T-cell (primary cell): ENCODE measurements at places on chromosomes 2 and 18.

DNA sequence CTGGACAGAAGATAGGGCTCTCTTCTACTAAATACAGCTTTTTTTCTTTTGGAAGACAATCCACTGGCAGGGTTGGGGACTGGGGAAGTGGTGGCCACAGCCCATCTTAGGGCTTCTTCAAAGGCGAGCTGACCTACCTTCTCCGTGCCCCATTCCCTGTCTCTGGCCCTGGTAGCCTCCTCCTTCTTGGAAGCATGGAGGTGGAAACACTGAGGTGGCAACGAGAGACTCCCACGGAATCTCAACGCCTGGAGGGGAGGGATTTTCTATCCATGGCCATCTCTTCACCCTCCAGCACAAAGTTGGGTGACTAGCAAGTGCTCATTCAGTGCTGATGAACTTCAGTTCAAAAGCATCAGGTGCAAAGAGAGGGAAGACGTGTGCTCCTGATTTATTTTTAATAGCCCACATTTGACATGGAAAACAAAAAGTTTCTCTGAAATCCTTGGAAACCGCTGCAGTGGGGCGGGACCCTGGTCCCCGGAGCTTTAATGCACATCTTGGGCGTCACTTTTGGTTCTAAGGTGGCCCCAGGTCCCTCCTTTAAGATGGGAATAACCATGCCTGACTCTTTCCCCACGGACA, 633 bp upstream of the ARMC9 start:
- DNase-seq = no peak

DNA sequence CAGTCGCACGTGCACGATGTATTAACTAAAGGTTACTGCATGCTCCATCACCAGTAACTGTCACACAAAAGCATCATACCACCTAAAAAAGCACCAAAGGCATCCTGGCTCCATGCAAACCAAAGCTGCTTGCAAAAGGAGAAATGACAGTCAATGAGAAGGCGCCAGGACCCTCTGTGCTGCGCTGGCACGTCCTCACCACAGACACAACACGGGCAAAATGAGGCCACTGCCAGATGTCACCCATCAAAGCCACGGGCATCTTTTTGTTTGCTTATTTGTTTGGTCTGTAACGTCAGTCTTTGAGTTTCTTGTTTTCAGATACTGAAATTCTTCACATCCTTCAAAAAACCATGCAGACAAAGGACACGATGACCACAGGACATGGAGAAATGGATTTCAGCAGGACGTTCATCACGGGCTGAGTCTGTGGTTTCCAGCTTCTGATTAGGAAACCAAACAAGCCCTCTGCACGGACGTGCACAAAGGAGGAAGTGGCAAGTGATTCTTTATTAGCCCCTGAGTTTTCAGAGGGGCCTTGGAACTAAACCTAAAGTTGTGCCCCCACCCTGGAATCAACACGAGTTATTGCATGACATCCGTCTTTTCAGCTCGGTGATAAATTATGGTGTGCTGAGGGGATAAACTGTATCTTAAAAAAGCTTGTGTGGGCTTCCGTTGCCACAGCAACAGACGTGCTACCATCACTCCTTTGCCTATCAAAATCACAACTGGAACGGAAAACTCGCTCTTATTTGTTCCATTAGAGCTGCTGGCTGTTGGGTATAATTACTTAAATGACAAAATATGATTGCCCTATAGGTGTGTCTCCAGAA, 181.8 kb downstream of the EIPR1 start:
- DNase-seq = no peak

DNA sequence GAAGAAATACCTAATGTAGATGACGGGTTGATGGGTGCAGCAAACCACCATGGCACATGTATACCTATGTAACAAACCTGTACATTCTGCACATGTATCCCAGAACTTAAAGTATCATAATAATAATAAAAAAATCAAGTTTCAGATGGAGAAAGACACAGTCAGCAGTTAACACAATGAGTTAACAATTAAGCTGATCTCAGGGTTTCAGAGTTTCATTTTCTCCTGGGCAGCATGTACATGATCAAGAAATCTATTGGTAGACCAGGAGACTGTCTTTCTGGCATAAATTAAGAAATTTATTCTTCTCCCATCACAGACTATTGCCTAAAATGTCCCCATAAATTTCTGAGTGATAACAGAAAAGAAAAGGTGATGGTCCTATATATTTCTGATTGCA, 155.3 kb downstream of the RAD51AP2 start:
- no peak for DNase-seq

GRCh38 chr2:36952748-36953197, 13.6 kb downstream of the STRN start:
- DNase-seq = no peak

- DNase-seq = no peak
These were observed 4.7 kb downstream of the NRP2 start for GRCh38 chr2:205686783-205687640.

GRCh38 chr2:158191076-158191895, 89.6 kb downstream of the UPP2 start:
- no peak for DNase-seq

GRCh38 chr2:170711196-170711773, 3.9 kb upstream of the SP5 start:
- no peak for DNase-seq

GRCh38 chr2:198004173-198004572, 199.8 kb downstream of the PLCL1 start:
- DNase-seq = no peak

DNA sequence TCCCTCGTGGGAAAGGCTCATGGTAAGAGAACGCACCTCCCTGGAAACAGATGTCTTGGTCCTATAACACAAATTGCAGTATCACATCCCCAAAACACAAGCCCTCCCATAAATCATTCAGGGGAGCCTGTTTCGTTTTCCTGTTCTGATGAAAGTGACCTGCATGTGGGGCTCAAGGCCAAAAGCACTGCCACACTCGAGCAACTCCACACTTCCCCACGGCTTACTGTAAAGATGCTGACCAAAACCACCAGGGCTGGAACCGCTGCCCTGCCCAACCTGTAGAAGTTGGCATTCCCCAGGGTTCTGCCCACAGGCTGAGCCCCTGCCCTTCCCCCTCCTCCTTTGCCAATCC, 139.7 kb downstream of the BCL11A start:
- DNase-seq = no peak

- DNase-seq = no peak
These were observed 322.8 kb downstream of the LRRTM4 start for GRCh38 chr2:77199411-77199810.

DNA sequence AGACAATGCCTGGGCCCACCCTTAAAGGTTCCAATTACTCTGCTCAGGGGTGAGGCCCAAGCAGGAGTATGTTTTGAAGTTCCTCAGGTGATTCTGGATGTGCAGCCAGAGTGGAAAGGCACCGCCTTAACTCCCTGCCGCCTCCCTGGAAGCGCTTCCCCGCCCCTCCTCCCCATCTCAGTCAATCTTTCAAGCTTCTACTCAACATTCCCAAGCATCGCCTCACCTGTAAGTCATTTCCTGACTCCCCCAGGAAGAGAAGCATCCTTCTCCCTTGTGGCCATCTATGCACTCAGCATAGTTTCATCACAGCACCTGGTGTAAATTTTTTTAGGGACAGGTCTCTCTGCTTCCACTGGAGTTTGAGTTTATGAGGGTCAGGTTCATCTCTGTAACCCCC, 67.5 kb downstream of the MYL12B start:
- DNase-seq = no peak

DNA sequence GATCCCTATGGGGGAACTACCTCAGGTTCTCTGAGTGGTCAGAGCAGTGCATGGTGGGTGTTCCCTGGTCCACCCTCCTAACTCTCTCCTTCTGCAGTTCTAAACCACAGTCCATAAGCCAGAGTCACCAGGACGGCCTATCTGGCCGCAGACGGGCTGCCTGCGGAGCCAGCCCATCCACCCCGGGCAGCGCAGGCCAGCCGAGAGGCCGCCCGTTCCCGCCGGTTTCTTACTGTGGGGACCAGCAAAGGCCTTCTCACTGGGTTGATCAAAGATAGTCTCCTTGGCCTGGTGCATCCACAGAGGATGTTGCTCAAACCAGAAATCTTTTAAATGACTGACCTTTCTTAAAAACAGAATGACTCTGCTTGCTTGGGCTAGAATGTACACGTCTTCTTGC, 9.6 kb upstream of the CHST10 start:
- no peak for DNase-seq

GRCh38 chr2:220946552-220946951, 625.6 kb downstream of the EPHA4 start:
- DNase-seq = no peak

- DNase-seq = no peak
These were observed 17.9 kb downstream of the ITGAV start for GRCh38 chr2:186607660-186608324.

- DNase-seq = no peak
These were observed 12.4 kb upstream of the TLK1 start for GRCh38 chr2:171173087-171173486.

- no peak for DNase-seq
These were observed 42.9 kb downstream of the TSPYL6 start for GRCh38 chr2:54213082-54213481.

DNA sequence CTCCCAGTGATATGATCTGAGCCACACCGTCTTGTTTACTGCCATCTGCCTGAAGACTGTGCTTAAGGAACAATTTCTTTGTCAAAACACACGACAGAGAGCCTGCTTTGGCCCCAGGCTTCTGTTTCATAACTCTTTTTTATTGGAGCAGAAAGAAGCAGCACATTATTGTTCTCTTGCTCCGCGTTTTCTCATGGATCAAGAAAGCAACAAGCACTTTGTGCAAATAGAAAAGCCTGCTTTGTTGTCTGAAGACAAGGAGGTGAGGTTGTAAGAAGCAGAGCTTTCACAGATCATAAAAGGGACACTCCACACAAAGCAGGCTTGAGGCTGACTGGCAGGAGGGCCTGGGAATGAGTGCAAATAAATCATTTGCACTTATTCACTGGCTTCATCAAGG, 118.3 kb upstream of the FAM136A start:
- DNase-seq = no peak

DNA sequence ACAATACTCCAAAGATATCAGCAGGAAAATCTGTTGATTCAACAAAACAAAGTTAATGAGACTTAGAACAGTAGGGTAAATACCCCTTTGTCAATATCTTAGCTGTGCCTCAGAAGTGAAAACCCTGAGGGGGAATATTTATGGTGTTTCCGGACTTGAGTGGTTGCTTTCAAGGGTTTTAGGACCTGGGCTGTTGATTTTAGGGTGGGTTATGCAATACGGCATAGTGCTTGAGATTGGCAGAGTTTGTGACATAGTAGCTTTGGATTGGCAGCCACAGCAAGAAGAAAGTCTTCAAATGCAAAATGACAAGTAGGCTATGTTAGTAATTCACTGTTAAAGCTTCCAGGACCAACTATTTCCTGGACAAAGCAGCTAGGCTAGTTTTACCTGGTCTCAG, 826.3 kb upstream of the CDH2 start:
- no peak for DNase-seq

GRCh38 chr18:78999939-79000338, 20.3 kb downstream of the SALL3 start:
- DNase-seq = no peak
